ENCODE measurements at places on chromosomes 1 and 21.

DNA sequence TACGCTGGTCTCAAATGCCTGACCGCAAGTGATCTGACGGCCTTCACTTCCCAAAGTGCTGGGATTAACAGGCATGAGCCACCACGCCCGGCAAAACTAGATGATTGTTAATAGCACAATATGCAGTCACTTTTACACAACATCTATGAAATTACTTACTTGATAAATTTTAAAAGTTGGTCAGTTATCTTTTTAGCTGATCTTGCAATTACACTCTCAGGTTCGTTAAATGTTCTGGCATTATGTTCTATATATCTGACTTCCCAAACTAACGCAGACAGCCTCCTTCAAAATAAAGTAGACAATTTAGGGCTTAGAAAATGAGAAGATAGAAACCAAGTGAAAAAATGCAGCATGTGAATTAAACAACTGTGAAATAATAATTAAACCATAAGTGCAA is 31.8 kb upstream of the PSMG1 start:
- no peak for DNase-seq

DNA sequence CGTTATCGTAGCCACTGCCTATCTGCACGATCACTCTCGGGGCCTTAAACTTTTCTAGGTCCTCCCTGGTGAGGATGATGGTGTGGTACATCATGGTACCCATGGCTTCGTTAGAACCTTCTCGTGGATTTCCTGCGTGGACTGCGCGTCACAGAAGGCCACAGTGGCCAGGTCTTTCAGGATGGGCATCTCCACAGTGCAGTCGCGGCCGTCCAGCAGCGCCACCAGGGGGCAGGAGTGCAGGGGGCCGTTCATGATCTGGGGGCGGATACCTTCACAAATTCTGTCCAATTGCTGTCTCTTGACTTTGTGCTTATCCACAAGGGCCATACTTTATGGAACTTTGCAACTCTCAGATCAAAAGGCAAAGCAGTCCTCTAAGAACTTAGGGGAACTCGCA is 69.6 kb downstream of the WLS start:
- DNase-seq = no peak

- DNase-seq = no peak
Measured at GRCh38 chr1:191284175-191284574, 806.5 kb upstream of the BRINP3 start.

DNA sequence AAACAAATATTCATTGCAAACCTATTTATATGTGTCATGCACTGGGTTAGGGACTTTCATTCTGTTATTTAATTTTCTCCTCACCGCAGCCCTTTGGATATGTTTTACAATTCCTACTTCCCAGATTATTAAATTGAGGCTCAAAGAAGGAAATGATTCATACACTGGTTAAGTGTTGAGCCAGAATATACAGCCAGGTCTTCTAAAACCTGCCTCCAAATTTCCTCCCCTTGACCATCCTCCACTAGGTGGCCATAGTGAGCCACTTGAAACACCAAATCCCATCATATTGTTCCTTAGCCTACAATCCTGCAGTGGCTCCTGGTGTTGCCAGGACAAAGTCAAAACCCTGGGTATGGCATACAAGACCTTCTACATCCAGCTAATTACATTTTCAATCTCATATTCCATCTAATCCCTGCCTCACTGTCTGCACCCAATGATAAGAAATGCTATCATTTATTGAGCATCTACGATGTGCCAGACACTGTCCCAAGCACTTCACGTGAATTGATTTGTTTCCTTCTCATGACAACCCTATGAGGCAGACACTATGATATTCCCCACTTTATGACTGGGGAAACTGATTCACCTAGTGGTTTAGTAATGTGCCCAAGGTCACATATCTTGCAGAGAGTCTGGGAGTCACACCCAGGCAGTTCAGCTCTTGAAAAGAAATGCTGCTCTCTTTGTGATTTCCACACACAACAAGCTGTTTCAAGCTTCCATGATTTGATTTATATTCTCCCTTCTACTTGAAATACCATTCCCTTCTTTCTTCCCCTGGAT is 23.6 kb upstream of the KIRREL1 start:
- peak; percentile 60 for DNase-seq

DNA sequence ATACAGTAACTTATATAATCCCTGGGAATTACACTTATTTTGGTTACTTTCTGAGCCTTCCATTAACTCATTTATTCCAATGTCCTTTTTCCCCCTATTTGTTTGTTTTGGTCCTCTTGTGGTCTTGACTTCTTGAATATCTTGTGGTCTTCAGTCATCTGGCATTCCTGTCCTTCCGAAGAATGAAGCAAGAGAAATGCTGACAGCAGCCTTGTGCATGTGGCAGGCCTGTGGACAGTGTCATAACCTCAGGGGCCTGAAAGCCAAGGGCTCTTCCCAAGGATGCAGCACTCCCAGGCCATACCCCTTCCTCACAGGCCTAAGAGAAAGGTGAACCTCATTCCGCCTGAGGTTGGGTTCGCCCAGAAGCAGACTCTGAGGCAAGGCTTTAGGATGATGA is 470.2 kb downstream of the DISC1 start:
- DNase-seq = no peak

DNA sequence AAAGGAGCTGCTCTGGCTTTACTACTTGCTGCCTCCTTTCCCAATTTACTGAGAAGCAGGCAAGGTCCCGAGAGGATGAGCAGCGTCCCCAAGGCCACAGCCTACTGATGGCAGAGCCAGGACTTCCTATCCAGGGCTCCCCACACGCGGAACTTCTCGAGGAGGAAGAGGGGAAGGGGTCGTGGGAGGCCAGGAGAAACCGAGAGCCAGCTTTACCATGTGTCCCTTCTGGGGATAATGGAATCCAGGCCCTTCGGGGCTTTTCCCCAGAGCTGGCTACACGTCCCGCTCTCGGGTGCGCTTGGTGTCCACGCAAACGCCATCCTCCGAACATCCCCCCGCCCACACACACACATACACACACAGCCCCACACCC is 4.3 kb upstream of the CCN1 start:
- no peak for DNase-seq

GRCh38 chr1:62384276-62385005 is 52.4 kb upstream of the USP1 start:
- DNase-seq = peak; percentile 94

DNA sequence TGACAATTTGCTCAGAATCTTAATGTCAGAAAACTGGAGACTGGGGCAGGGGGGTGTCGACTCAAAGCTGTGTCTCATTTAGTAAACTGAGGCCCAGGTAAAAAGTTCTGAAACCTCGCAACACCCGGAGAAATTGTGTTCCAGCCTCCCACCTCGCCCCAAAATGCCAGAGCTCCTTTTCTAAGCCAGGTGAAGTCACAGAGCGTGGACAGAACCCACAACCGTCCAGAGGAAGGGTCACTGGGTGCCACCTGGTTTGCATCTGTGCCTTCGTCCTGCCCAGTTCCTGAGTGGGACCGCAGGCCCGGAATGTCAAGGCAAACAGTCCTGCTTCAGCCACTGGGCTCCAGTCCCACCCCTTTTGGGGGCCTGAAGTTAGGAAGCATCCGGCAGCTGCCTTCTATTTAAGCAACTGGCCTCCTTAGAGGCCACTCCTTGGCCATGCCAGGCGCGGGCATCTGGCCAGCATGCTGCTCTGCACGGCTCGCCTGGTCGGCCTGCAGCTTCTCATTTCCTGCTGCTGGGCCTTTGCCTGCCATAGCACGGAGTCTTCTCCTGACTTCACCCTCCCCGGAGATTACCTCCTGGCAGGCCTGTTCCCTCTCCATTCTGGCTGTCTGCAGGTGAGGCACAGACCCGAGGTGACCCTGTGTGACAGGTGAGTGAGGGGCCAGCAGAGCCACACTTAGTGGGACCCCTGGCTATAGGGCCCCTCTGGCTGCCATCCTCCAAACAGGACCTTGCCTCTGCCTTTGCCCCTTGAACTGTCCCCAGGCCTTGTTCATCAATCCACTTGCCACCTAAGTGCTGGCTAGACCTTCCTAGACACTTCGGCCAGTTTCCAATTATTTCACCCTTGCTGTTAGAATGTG is at the start of gene TAS1R1:
TSS of gene TAS1R1 (plus strand) at position 401 of the 872 bp plus-strand sequence. CDS start at position 468, 67 bp downstream.
- DNase-seq = no peak

DNA sequence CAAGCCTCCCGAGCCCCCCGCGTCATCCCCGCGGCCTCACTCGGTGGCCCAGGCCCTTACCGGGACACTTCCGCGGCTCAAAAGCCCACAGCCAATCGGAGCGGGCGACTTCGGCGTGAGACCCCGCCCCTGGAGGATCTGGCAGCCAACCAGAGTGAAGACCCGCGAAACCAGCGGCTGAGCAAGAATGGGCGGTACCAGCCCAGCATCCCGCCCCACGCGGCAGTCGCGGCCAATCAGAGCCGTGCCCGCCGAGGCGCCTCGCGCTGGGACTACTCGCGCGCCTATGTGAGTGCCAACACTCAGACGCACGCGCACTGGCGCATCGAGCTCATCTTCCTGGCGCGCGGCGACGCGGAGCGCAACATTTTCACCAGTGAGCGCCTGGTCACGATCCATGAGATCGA is 22.5 kb downstream of the DISP3 start:
- DNase-seq = peak; percentile 2

GRCh38 chr21:42668298-42668992 is 15.0 kb downstream of the PDE9A start:
- DNase-seq = peak; percentile 73

DNA sequence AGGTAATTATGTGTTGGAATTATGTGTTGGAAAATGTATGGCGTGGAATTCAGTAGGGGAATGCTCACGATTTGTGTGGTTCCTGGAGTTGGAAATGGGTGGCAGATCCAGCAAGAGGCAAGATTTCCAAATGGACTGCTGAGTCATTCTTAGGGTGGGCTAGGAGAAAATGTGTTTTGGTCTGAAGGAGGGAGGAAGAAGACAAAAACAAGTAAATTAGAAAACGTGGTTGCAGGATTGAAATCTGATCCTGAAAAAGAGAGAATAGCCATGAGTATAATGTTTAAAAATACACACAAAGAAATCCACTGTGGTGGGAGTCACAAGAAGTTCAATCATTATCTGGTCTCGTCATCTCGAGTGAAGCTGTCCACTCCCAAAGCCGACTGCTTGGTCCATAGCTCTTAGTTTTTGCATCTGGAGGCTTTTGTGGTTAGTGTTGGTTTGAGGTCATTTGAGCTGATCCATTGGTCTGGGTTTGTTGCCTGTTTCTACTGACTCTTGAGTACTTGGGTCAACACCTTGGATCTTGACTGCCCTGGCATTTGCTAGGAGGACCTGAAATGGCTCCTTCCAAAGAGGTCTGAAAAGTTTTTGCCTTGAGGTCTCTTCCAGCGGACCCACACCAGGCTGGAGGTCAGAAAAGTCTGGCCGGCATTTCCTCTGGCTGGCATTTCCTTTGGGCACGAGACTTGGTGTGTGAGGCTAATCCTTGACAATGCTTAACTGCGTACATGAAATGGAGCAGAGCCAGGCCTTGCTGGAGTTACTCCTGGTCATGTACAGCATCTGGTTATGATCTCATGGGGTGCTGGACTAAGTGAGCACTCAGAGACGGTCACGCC is 9.2 kb downstream of the MX2 start:
- no peak for DNase-seq

GRCh38 chr1:33655496-33655895 is 183.1 kb downstream of the ZSCAN20 start:
- peak; percentile 73 for DNase-seq

DNA sequence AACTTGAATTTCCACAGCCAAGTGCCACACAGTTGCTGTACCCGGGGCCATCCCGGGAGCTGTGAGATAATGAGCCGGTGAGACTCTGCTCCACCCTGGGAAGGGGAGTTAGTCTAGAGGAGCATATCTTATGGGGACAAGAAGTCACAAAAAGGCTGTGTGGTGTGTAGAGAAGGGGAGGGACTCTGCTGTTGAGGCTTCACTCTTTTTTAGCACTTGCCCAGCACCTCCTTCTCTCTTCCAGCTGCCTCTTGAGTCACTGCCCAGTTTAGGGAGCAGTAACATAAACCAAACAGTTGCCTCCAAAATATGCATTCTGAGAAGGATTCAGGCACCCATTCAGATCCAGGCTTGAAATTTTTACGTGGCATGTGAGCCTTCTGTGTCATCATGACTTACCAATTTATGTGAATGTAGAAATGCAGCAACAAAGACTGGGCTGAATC is 744 bp upstream of the WDR26 start:
- DNase-seq = peak; percentile 38

DNA sequence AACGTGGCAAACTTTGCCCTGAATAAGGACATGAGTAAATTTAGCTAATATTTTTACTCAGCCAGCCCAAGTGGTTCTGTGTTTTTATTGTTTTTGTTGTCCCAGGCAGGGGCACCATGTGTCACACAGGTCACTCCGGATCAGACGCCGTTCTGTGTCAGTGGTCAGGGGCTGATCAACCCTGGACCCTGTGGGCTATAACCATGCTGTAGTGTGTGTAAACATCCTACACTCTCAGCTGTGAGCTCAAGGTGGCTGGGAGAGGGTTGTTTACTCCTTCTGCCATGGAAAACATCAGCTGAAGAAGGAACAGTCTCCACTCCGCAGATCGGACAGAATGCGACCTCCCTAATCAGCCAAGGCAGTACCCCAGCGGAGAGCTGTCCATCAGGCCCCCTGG is 26.5 kb upstream of the KCNQ4 start:
- no peak for DNase-seq

GRCh38 chr1:80241566-80241965 is 1235.0 kb upstream of the ADGRL4 start:
- no peak for DNase-seq

GRCh38 chr1:169548282-169548681 is 38.0 kb downstream of the F5 start:
- DNase-seq = no peak

- no peak for DNase-seq
Measured at GRCh38 chr1:237074371-237075117, 32.6 kb downstream of the RYR2 start.

DNA sequence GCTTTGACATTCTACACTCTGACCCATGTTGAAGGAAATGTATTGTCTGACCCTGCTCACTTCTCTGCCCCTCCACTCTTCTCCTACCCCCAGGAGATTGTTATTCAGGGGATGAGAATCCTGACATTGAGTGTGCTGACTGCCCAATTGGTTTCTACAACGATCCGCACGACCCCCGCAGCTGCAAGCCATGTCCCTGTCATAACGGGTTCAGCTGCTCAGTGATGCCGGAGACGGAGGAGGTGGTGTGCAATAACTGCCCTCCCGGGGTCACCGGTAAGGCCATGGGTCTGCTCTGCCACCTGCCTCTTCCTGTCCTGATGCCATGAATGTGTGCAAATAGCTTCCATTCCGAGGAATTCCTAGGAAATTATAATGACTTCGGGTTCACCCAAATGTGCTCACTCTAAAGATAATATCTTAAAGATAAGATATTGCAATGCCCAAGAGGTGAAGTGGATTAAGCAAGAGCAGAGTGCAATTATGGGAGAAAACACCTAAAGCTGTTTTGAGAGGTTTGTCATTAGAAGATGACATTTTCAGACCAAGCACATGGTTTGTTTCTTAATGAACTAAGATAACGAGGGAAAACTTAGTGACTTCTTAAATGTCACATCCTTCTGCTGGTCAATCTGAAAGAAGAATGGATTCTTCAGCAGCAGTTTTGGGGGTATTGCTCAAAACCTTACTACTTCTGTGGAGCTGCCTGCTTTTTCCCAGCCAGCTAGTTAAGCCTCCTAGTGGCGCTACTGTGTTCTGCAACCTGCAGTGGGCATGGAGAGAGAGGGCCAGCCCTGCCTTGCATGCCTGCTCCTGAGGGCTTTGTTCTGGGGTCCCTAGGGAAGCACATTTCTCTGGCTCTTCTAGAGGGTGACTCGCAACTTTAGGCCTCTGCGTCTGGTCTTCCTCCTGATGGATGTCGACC is 41.6 kb downstream of the LAMC2 start:
- peak; percentile 46 for DNase-seq

GRCh38 chr1:33220676-33221384 is 35.5 kb upstream of the ZNF362 start:
- peak; percentile 78 for DNase-seq
